SJCRH30 (cell line): ENCODE measurements at places on chromosomes 4 and X. TPM values are rescaled to one million over a fixed set of nuclear protein-coding genes. Genes with fewer than 3 reads are reported as not detected.
A peak's percentile ranks its signal among the peaks of the same experiment; 100 is the strongest.

Gene MXRA5
- 49.6 and 52.0 TPM in 2 replicates for total RNA-seq

Gene PWWP3B
- 9.3 and 9.4 TPM in 2 replicates for total RNA-seq

Gene IL3RA
- total RNA-seq: not detected in 2 replicates

Gene SSX4
- not detected in 2 replicates for total RNA-seq

Gene RAB41
- not detected in 2 replicates for total RNA-seq

Gene SLC26A1
- total RNA-seq: not detected in 2 replicates

Gene TCEAL2
- not detected in 2 replicates for total RNA-seq

Gene PNMA5
- total RNA-seq: not detected in 2 replicates

Gene BMX
- 0.05 and 0.08 TPM in 2 replicates for total RNA-seq

GRCh38 chrX:65726715-65727114, 59.3 kb downstream of the MSN start:
- H3K27me3 ChIP-seq: no peaks in the 10 kb centered on the region
- no peak overlapping the region for H3K4me3 ChIP-seq
- H3K27ac ChIP-seq: no peak overlapping the region

DNA sequence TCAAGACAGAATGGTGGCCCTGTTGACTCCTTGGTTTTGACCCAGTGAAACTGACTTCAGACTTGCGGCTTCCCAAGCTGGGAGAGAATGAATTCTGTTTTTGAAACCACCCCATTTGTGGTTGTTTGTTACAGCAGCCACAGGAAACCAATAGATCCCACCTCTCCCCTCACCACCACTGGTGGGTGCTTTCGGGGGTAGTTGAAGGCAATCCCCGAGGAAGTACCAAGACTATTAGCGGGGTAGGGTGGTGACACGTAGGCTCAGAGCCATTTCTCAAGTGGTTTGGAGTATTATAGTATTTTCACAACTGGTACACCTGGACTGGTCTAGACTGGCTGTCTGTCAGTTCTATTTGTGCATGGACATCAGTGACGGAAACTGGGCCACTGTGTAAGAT, 189.1 kb upstream of the RBPJ start:
- H3K27me3 ChIP-seq: no peaks in the 10 kb centered on the region
- DNase-seq: no peak
- no peak overlapping the region for H3K27ac ChIP-seq
- H3K4me1 ChIP-seq: no peaks in the 10 kb centered on the region; the same call in 1 of the 2 replicates
- no peak overlapping the region for H3K4me3 ChIP-seq

DNA sequence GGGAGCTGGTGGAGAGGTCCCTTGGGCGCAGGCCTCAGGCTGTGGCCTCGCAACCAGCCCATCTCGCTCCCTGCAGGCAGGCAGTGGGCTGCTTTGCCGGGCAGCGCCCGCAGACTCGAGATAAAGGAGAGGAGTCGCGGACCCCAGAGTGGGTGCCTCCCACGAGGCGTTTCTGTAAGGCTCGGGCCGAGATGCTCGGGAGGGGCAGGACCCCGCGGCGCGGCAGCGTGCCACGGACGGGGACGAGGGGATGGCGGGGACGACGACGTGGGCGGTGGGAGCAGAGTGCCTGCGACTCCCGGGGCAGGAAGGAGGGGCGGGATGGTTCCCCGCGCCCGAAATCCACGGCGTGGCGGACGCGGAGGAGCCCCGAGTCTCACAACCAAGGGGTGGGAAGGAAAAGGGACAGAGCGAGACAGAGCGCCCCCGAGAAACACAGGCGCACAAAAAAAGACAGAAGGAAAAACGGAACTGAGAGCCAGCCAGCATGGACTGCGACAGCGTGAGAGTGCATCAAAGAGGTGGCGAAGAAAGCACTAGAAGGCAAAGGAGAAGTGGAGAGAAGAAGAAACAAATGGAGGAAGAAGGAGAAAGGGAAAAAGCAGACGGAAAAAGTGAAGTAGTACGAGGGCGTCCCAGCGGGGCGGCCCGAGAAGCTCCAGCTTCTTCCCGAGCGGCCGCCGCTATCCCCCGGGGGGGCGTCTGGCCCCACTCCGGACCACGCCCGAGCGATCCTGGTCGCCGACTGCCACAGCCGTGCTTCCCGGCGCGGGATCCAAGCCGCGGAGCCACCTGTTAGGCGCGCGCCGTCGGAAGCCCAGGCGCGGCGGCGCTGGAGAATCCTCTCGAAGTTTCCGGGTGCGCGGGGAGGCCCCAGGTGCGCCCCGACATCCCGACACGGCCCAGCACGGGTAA, 1.5 kb downstream of the BEND4 start:
- no peak for DNase-seq
- H3K4me1 ChIP-seq: no peaks in the 10 kb centered on the region
- no peak overlapping the region for H3K27ac ChIP-seq

GRCh38 chrX:92260102-92260501, 480.9 kb downstream of the PCDH11X start:
- H3K27me3 ChIP-seq: no peaks in the 10 kb centered on the region
- H3K4me1 ChIP-seq: no peaks in the 10 kb centered on the region
- no peaks in the 10 kb centered on the region for H3K36me3 ChIP-seq
- no peak for DNase-seq
- H3K4me3 ChIP-seq: no peak overlapping the region

DNA sequence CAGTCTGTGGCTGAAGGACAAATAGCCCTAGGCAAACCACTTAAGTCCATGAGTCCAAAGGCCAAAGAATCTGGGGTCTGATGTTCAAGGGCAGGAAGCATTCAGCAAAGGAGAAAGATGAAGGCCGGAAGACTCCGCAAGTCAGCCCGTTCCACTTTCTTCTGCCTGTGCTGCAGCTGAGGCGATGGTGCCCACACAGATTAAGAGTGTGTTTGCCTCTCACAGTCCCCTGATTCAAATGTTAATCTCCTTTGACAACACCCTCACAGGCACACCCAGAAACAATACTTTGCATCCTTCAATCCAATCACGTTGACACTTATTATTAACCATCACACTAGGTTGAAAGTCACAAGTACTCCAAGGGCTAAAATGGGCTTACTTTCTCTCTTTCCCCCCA, 605.4 kb upstream of the GNPDA2 start:
- DNase-seq: no peak
- H3K4me1 ChIP-seq: no peaks in the 10 kb centered on the region
- H3K27me3 ChIP-seq: no peaks in the 10 kb centered on the region
- H3K27ac ChIP-seq: no peak overlapping the region
- H3K36me3 ChIP-seq: no peaks in the 10 kb centered on the region

- H3K36me3 ChIP-seq: no peaks in the 10 kb centered on the region
- no peaks in the 10 kb centered on the region for H3K4me1 ChIP-seq
- no peaks in the 10 kb centered on the region for H3K27me3 ChIP-seq
- H3K4me3 ChIP-seq: no peak overlapping the region
- DNase-seq: no peak
- no peak overlapping the region for H3K27ac ChIP-seq
These were observed 824.5 kb upstream of the DIAPH2 start for GRCh38 chrX:95860127-95860526.

DNA sequence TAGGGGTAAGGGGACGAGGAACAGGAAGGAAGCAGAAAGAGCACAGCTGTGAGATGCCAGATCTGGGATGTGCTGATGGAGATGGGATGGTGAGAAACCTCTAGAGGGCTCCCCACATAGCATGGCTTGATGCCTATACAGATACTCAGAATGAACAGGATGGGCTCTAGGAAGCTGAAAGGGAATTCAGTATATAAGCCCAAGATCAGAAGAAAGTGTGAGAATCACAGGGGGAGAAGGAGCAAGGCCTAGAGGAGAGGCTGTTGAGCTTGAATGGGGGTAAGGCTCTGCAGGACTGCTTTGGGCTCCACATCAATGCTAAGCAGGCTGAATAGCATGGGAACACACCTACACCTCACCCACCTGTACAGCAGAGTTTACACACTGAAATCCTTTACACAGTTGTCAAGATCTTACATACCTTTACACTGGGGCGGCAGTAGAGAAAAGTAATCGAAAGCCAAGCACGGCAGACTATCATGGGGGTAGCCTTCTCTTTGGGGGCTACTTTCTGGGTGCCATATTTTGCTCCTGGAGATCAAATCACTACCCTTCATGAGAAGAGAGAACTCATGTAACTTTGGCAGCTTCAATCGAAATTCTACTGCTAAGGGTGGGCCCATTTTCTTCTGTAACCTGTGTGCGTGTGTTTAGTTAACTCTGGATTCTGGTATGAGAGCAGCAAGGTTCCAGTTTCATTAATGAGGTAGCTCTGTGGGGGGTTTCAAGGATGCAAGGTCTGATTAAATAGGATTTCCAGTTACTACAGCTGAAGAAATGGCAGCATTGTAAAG, 30.6 kb downstream of the HOPX start:
- no peak overlapping the region for H3K27ac ChIP-seq
- H3K36me3 ChIP-seq: no peaks in the 10 kb centered on the region; the same call in 1 of the 2 replicates
- H3K27me3 ChIP-seq: peaks cover 5% of the 10 kb centered on the region; the same call in 1 of the 2 replicates
- no peak overlapping the region for H3K4me3 ChIP-seq
- H3K4me1 ChIP-seq: no peaks in the 10 kb centered on the region
- DNase-seq: no peak

GRCh38 chrX:6052111-6052745, 176.4 kb downstream of the NLGN4X start:
- H3K4me1 ChIP-seq: peaks cover 13% of the 10 kb centered on the region; the same call in 1 of the 2 replicates
- no peak overlapping the region for H3K4me3 ChIP-seq
- peak; percentile 45 for DNase-seq
- H3K36me3 ChIP-seq: no peaks in the 10 kb centered on the region
- no peaks in the 10 kb centered on the region for H3K27me3 ChIP-seq

GRCh38 chrX:37787423-37787869, 7.6 kb downstream of the CYBB start:
- no peaks in the 10 kb centered on the region for H3K27me3 ChIP-seq
- no peaks in the 10 kb centered on the region for H3K36me3 ChIP-seq
- no peak overlapping the region for H3K27ac ChIP-seq
- no peak for DNase-seq

- no peaks in the 10 kb centered on the region for H3K36me3 ChIP-seq
- no peak for DNase-seq
- no peaks in the 10 kb centered on the region for H3K4me1 ChIP-seq
- no peak overlapping the region for H3K27ac ChIP-seq
- no peaks in the 10 kb centered on the region for H3K27me3 ChIP-seq
- H3K4me3 ChIP-seq: no peak overlapping the region
These were observed 24.4 kb downstream of the GAB1 start for GRCh38 chr4:143360838-143361625.

- no peaks in the 10 kb centered on the region for H3K36me3 ChIP-seq
- H3K4me1 ChIP-seq: no peaks in the 10 kb centered on the region
- no peak overlapping the region for H3K4me3 ChIP-seq
These were observed 735.1 kb upstream of the LCORL start for GRCh38 chr4:18756671-18757070.

DNA sequence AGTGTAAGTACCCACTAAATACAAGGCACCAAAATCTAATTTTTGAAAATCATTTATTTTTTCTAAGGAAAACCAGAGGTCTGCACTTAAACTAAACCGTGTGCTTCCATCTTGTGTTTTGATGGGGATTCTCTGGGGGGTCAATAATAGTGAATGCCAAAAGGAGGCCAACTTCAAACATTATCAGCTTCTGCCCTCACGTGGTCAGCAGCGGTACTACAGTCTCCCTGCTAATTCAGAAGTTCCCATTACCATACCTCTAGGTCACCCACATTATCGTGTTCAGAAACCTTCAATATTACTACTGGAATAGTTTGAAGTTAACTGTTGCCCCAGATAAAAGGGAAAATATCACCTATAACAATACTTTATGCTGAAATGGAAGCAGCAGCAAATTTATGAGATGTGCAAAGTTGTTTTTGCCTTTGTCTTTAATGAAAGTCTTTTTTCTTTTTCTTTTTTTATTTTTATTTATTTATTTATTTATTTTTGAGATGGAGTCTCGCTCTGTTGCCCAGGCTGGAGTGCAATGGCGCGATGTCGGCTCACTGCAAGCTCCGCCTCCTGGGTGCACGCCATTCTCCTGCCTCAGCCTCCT, 17.3 kb downstream of the CTPS2 start:
- peaks cover 28% of the 10 kb centered on the region for H3K36me3 ChIP-seq
- DNase-seq: peak; percentile 48
- H3K4me3 ChIP-seq: no peak overlapping the region
- no peaks in the 10 kb centered on the region for H3K27me3 ChIP-seq
- no peaks in the 10 kb centered on the region for H3K4me1 ChIP-seq

DNA sequence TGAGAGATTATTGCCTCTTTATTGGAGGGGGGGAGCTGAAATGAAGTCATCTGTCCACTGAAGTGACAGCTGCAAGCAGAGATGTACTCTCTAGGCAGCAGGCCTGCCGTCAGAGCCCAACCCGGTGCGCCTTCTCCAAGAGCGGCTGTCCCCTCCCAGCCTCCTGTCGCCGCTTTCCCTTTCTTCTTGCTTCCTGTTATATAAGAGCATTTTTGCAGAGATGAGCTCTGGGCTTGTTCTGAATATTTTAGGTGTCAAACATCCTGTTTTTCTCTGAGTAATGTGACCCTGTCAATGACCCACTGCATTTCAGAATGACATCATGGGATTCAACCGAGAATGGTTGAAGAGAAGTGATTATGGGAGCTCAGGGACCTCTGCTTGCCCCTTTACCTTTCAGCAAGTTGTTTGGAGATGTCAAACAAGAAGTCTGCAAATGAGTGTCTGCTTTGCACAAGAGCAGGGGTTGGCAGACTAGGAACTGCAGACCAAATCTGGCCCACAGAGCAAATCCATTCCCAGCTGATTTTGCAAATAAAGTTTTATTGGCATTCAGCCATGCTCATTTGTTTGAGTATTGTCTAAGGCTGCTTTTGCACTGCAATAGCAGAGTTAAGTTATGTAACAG, 79.9 kb downstream of the SLC9A6 start:
- H3K4me1 ChIP-seq: peaks cover 10% of the 10 kb centered on the region
- no peaks in the 10 kb centered on the region for H3K36me3 ChIP-seq
- H3K27me3 ChIP-seq: no peaks in the 10 kb centered on the region
- H3K4me3 ChIP-seq: peak overlapping the region; percentile 24
- peak; percentile 63 for DNase-seq
